AG10803 (cell line): ENCODE measurements at places on chromosomes 1 and 21.

- no peak for DNase-seq
These were observed 521 bp upstream of the CDC7 start for GRCh38 chr1:91499904-91500755.

GRCh38 chr1:48236716-48237470, 14.4 kb downstream of the SLC5A9 start:
- DNase-seq = peak; percentile 44

GRCh38 chr1:212518188-212519054, 85.7 kb downstream of the NENF start:
- peak; percentile 60 for DNase-seq

DNA sequence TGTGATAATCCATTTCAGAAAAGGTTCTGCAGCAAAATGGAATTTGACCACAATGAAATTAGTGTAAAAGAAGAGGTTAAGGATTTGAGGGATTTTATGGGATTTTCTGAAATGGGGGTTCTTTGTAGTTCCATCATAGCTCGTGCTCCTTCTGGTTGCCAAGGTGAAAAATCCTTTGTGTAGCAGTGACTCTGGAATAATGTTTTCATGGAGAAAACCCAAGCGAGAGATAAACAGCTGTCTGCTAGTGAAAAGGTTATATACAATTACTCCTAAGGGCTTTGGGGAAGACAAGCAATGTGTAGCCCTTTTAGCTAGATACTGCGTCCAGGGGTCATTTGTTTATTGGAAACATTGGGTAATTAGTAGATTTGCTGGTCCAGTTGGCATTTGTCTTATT, 453.2 kb upstream of the DEPDC1 start:
- DNase-seq = no peak

- no peak for DNase-seq
These were observed 102.0 kb upstream of the C8B start for GRCh38 chr1:57067863-57068262.

DNA sequence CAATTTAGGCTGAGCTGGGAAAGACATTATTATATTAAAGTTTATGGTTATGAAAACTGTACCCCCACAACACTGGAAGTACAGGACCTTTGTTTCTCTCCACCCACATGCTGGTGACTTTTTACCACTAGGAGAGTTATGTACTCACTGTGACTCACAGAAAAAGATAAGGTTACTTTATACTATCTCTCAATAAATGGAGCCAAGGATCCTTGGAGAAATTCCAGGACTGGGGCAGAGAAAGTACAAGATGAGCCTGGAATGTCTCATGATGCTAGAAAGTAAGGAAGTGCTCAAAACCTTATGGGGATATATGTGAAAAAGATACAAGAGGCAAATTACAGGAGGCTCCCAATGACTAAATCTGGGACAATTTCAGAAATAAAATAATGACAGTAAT, 63.9 kb upstream of the C1orf105 start:
- DNase-seq = peak; percentile 43

- no peak for DNase-seq
These were observed 33.3 kb downstream of the MAEL start for GRCh38 chr1:167022384-167022783.

GRCh38 chr1:164754088-164754600, 195.2 kb downstream of the PBX1 start:
- DNase-seq = peak; percentile 73

DNA sequence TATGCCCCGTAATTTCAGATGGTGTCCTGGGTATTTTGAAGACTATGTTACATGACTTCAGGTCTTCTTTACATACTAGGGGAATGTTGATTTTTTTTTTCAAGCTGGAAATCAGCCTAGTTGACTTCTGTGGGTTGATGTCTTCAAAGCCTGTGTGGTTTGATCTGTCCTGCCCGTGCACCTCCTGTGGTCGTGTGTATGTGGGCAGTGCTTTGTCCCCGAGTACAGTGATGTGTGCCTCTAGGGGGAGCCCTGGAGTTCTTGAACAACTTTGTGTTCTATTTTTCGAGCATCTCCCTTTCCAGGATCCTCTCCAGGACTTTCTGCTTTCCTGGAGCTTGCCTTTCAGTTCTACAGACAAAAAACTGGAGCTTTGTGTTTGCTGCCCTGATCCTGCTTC, 28.9 kb downstream of the OBSCN start:
- DNase-seq = peak; percentile 44

GRCh38 chr1:163094182-163094581, 25.0 kb downstream of the RGS4 start:
- DNase-seq = no peak

- no peak for DNase-seq
These were observed 1.5 kb downstream of the LRRC8D start for GRCh38 chr1:89822109-89822962.

DNA sequence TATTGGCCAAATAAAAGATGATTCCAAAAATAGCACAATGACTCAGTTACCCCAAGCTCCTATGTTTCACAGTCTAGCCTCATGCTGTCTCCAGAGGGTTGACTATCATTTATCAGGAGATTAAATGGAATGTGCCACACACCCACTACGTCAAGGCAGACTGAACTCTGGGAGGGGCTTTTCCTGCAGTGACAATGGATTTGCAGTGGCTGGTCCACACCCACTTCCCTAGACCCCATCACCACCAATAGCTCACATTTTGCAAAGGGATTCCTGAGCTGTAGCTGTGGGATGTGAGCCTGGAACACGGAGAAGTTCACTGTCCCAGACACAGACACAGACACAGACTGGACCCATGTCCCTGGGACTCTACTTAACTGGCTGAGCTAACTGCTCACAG, 77.1 kb downstream of the HLCS start:
- no peak for DNase-seq

GRCh38 chr1:245520611-245521010, 365.8 kb downstream of the KIF26B start:
- DNase-seq = no peak

DNA sequence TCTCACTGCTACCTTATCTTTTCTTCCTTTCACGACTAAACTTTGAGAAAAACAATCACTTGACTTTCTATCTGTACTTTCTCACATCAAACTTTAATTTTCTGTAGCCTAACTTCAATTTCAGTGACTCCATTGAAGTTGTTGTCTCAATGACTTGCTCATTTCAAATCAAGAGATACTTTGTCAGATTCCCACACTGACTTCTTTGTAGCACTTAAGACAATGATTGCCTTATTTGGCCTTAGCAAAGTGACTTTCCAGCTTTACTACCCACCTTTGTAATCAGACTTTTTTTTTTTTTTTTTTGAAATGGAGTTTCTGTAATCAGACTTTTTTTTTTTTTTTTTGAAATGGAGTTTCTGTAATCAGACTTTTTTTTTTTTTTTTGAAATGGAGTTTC, 37.0 kb downstream of the AGO4 start:
- no peak for DNase-seq

DNA sequence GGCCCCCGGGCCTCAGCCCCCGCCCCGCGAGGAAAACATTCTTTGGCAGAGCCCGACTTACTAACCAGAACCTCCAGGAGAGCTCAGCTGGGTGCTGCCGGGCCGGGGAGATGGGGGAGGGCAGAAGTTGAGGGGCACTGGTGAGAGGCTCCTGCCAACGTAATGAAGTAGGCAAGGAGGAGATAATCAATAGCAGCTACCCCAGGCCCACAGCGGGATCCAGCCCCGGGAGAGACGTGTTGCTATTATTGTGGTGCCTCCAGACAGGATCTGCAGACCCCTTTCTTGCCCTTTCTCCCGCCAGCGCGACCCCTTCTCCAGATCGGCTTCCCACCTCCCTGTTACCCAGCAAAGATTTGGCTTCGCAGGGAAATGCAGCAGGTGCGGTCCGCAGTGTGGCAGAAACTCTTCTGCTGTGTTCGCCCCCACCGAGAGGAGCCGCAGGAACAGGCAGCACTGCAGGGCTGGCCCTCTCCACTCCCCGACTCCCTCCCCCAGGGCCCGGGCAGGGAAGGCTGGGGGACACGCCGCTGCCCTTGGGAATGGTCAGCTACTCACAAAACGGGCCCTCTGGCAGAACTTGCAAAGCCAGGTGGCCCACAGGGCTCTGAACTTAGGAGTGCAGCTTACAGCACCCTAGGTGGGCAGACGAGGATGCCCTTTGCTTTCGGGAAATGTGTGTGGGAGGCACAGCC, 1.5 kb upstream of the KCNA2 start:
- no peak for DNase-seq

DNA sequence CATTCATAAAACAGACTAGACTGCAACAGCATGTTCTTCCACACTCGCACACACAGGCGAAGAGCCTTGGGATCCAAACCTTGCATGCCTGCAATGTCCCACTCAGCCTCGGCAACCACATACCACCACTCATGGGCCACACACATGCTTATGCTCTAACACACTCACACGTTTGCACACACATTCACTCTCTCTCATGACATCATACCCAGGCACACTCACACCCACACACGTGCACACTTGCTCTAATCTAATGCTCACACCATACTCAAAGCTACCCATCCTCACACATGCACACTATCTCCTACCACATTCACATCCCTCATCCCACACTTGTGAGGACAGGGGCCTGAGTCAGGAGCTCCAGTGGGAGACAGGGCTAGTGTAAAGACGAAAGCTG, 50.3 kb downstream of the GRIK3 start:
- no peak for DNase-seq

DNA sequence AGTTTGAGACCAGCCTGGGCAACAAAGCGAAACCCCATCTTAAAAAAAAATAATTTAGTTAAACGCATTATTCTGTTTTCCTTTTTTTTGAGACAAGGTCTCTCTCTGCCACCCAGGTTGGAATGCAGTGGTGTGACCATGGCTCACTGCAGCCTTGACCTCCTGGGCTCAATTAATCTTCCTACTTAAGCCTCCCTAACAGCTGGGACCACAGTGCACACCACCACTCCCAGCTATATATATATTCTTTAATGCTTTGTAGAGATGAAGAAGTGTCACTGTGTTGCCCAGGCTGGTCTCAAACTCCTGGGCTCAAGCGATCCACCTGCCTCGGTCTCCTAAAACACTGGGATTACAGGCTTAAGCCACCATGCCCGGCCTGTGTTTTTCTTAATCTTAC, 7.7 kb upstream of the KLF17 start:
- DNase-seq = no peak

DNA sequence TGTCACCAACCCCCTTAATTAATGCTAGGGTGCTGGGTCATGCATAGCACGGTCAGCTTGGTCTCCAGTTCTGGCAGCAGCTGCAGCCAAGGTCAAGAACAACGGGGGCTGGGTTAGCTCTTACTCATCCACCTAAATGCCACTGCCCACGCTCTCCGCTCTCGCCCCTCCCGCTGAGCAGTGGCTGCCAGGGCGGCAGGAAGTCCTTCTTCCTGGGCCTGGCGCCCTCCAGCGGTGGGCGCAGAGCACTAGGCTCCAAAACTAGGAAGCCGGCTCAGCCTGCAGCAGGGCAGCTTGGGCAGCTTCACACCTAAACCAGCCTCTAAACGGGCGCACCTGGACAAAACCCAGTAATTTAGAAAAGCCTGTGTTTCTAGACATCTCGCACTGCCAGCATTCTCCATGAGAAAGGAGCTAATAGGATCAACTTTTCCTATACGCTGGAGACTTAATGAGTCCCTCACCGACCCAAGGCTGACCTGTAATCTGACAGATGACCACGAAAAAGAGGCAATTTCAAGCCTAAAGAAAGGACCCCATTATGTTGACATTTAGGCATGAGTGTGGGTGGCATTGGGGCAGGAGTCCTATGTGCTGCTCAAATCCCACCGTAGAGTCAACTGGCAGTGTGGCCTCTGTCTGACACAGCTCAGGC, 78.4 kb upstream of the LRRN2 start:
- DNase-seq = peak; percentile 66

DNA sequence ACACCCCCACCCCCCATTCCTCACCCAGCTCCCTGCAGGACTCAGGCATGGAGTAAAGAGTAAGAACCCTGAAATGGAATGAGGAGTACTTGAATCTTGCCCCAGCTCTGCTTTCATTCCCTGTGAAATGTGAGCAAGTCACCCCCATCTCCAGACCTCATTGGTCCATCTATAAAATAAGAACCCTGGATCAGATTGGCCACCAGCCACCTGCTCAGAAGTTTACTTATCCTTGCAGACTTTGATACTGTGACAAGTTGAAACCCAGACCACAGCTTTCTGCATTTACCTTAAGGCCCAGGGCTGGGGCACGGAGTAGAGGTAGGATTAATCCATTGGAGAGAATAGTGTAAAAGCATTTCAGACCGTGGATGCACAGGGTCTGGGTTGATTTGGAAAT, 2.2 kb downstream of the KISS1 start:
- no peak for DNase-seq
